Effector memory CD4-positive, alpha-beta T cell (primary cell): ENCODE measurements at places on chromosomes 4 and X.

GRCh38 chrX:25025615-25026014 lies 9.8 kb upstream of the ARX start:
- no peak for DNase-seq

- no peak for DNase-seq
Observed at GRCh38 chr4:4603592-4603991, 61.7 kb upstream of the STX18 start.

GRCh38 chr4:157804986-157805385 lies 367.8 kb downstream of the GASK1B start:
- DNase-seq, result no peak

DNA sequence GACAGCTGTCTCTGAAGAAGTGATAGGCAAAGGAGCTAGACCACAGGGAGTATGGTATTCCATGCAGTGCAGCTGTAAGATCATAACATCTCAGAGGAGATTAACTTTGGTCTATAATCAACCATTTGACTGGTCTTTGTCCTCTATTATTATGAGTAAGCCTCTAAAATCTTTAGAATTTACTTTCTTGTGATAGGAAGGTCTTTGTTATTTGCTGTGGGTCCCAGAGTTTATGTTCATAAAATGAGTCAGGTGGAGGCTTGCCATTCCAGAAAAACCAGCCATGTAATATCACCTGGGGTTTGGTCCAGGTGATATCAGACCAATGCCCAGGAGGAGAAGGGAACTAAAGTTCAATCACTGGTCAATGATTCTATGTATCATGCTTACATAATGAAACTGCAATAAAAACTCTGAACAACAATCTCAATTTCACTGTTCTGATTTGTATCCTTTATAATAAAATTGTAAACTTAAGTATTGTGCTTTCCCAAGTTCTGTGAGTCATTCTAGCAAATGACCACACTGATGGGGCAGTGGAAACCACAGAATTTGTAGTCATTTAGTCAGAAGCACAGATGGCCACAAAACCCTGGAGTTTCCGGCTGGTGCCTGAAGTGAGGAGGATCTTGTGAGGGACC lies 239.6 kb upstream of the TRAM1L1 start:
- DNase-seq, result no peak

DNA sequence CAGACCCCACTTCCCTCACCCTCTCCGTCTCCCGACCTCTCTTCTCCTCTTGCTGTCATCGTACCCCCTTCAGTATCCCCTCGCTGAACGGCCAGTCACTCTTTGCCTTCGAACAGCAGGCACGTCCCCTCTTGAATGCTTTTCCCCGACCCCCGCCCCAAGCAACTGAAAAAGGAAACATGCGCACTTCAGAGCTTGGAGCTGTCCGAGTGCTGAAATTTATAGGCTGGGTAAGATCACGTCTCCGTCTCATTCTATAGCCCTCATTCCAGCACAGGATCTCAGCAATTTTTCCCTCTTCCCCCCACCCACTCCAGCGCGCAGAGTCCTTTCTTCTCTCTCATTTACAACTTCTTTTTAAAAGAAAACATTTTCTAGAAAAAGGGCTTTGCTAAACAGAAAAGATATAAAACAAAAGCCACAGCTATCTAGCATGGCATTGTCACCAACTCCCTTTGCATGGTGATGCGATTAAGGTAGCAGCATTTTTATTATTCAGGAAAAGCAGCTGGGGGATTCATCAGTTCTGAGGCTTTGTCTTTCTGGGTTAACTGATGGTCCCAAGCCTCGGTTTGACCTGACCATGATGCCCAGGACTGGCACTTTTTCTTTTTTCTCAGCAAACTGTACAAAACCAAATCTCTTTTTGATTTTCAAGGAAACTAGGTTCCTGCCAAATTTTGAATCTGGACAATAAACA lies at the start of gene GLRA2:
Gene GLRA2, plus strand, starts transcription at position 247 of the 700 bp plus-strand sequence. CDS start 522 bp downstream, outside the sequence.
- no peak for DNase-seq
